Liver (tissue), 10 donors: ENCODE measurements at places on chromosomes 1 and 21. TPM values are rescaled to one million over a fixed set of nuclear protein-coding genes. Genes with fewer than 3 reads are reported as not detected.

LGR6 gene
- total RNA-seq, result 1.2 TPM

GRCh38 chr1:5950994-5951785, 41.0 kb downstream of the NPHP4 start:
- no peak overlapping the region for H3K4me3 ChIP-seq
- peaks cover 9% of the 10 kb centered on the region for H3K4me1 ChIP-seq
- H3K36me3 ChIP-seq, result no peaks in the 10 kb centered on the region

GRCh38 chr1:29501227-29501976, 265.1 kb downstream of the PTPRU start:
- H3K4me1 ChIP-seq, result no peaks in the 10 kb centered on the region
- H3K27ac ChIP-seq, result no peak overlapping the region
- no peaks in the 10 kb centered on the region for H3K36me3 ChIP-seq
- DNase-seq, result no peak
- no peak overlapping the region for H3K4me3 ChIP-seq

DNA sequence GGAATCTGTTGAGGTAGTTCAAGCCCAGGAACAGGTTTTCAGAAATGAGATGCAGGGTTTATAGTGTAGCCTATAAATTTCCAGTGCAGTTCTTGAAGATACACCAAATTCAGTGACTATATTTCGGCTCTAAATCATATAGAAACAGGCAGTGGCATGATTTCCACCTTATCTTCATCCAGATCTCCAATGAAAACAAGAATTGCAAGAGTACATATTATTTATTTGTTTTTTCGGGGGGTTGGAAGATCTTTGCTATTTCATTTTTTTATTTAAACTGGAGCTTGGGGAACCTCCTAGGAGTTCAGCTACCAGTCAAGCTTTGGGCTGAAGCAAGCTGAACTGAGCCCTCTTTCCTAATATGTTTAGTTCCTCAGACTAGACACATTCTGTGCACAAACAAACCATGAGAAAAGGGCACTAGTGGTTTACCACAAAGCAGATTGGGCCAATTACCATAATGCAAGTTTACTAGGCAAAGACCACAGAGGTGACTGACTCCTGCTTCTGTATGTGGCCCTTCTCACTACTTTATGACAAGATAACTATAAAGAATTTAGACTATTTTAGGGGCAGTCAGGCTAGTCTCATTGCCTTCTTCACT, 68.5 kb downstream of the RGS2 start:
- H3K27me3 ChIP-seq, result no peaks in the 10 kb centered on the region
- no peak overlapping the region for H3K4me3 ChIP-seq
- no peaks in the 10 kb centered on the region for H3K36me3 ChIP-seq
- no peak for DNase-seq

COL6A2 gene
- 44.3 TPM for total RNA-seq

GRCh38 chr1:53604291-53604919, 134.6 kb downstream of the GLIS1 start:
- no peak overlapping the region for H3K27ac ChIP-seq
- no peak overlapping the region for H3K4me3 ChIP-seq
- DNase-seq, result no peak
- H3K36me3 ChIP-seq, result no peaks in the 10 kb centered on the region
- no peaks in the 10 kb centered on the region for H3K27me3 ChIP-seq

OR2M5 gene
- not detected for total RNA-seq

DNA sequence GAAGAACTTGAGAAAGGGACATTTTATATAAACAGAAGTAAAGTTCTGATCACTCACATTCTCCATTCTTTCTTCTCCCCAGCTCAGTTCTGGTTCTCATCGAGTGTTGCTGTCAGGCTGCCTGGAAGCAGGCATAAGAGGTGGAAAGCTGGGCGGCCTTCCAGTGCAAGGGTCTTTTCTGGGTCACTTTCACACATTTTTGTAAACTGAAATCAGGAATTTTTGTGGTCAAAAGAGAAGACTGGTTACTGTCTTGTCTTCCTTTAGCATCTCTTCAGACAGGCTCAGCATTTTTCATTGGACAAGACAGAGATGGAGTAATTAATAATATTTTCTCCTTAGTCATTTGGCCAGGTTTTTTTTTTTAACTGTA, 93.7 kb downstream of the CTH start:
- H3K27me3 ChIP-seq, result no peaks in the 10 kb centered on the region
- no peak overlapping the region for H3K27ac ChIP-seq
- no peak overlapping the region for H3K4me3 ChIP-seq
- no peaks in the 10 kb centered on the region for H3K36me3 ChIP-seq

DNA sequence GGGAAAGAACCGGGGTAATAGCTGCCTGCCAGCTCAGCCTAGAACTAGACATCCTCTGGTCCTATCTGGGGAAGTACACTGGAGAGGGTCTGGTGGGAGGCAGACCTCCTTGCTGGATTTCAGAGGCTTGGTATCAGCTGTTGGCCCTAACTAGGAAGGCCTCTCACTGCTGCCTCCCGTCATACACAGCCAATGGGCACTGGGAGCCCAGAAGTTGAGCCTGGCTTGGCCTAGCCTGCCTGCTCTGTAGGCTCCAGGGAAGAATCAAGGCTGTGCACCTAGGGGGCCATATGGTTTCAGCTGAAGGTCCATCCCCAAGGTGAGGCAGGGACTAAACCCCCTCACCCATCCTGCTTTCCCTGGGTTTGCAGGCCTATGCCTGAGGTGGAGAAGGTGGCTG, 4.3 kb upstream of the MUTYH start:
- DNase-seq, result no peak
- peaks cover 24% of the 10 kb centered on the region for H3K4me1 ChIP-seq
- H3K27me3 ChIP-seq, result no peaks in the 10 kb centered on the region
- H3K27ac ChIP-seq, result no peak overlapping the region
- H3K36me3 ChIP-seq, result peaks cover 16% of the 10 kb centered on the region
- H3K4me3 ChIP-seq, result no peak overlapping the region

GRCh38 chr1:54499360-54500106, 48.5 kb upstream of the ACOT11 start:
- H3K4me1 ChIP-seq, result peaks cover 8% of the 10 kb centered on the region
- DNase-seq, result no peak
- H3K4me3 ChIP-seq, result no peak overlapping the region
- no peak overlapping the region for H3K27ac ChIP-seq
- H3K36me3 ChIP-seq, result no peaks in the 10 kb centered on the region

DNA sequence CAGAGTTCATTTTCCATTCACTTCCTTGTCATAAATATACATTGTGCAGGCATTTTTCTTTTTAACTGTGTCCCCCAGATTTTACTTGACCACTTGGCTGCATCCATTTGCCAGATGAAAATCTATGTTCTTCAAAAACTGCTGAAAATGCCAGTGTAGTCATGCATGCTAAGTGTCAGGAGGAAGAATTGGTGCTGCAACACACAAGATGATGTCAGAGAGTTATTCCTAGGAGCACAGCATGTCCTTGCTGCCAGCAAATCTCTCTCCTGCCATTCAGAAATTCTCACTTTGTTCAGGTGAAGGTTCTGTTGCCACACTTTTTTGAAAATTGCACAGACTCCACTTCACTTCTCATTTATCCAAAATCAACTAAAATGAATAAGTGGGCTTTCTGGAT, 106.4 kb upstream of the MAGI3 start:
- H3K4me1 ChIP-seq, result no peaks in the 10 kb centered on the region
- H3K27me3 ChIP-seq, result no peaks in the 10 kb centered on the region
- H3K36me3 ChIP-seq, result no peaks in the 10 kb centered on the region
- no peak overlapping the region for H3K4me3 ChIP-seq

- H3K36me3 ChIP-seq, result no peaks in the 10 kb centered on the region
- no peaks in the 10 kb centered on the region for H3K27me3 ChIP-seq
- H3K27ac ChIP-seq, result no peak overlapping the region
- peaks cover 6% of the 10 kb centered on the region for H3K4me1 ChIP-seq
- DNase-seq, result no peak
Measured at GRCh38 chr1:90139837-90140236, 144.9 kb downstream of the ZNF326 start.

DNA sequence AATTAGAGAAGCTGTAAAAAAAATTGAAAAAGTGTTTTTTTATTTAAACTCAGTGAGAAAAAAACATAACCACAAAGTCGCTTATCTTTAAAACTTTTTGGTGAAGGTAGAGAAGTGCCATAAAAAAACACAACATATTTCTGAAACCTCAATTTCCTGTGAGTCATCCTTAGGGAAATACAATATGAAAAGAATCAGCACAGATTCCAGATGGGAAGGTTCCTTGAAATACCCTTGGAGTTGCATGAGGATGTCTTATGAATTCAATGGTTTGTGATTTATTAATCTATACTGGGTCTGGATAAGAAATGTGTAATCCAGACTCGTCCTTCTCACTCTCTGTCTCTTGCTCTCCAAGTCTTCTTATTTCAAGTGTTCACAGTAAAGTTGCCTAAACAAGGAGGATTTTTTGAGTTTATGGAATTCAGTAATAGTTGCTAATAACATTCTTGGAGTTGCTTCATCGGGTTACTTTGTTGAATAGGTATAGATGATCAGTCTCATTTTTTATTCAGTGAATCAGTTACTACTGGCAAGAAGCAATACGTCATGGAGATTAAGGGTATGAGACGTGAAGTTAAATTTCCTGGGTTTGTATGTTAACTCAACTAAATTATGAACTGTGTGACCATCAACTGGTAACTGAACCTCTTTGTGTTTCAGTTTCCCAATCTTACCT, 191.4 kb downstream of the KCNK2 start:
- H3K4me1 ChIP-seq, result no peaks in the 10 kb centered on the region
- H3K27ac ChIP-seq, result no peak overlapping the region
- DNase-seq, result no peak
- H3K27me3 ChIP-seq, result no peaks in the 10 kb centered on the region
- no peak overlapping the region for H3K4me3 ChIP-seq

DNA sequence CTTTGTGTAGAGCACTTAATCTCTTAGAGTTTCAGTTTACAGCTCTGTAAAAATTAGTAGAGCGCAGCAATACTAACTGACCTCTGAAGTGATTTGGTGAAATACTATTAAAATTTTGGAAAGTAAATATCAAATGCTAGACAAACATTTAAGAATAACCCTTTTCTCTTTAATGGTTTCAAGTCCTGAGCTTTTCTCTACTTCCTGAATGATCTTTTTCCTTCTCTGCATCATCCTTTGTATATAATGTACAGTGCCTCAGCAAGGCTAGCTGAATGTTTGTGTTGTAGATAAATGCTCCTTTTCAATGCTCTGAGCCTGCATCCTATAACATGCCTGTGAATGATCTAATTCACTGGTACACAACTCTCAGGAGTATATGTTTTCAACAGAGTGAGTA, 272.9 kb downstream of the ADGRL2 start:
- no peaks in the 10 kb centered on the region for H3K36me3 ChIP-seq
- no peak overlapping the region for H3K4me3 ChIP-seq
- DNase-seq, result no peak
- H3K4me1 ChIP-seq, result no peaks in the 10 kb centered on the region
- H3K27ac ChIP-seq, result no peak overlapping the region

GRCh38 chr1:112783059-112783458, 67.9 kb upstream of the PPM1J start:
- H3K27me3 ChIP-seq, result no peaks in the 10 kb centered on the region
- no peaks in the 10 kb centered on the region for H3K4me1 ChIP-seq
- no peaks in the 10 kb centered on the region for H3K36me3 ChIP-seq

GRCh38 chr1:9652379-9653209, 1.1 kb downstream of the PIK3CD start:
- no peak for DNase-seq
- H3K36me3 ChIP-seq, result no peaks in the 10 kb centered on the region
- H3K4me1 ChIP-seq, result peaks cover 17% of the 10 kb centered on the region
- peak overlapping the region; percentile 67 for H3K27ac ChIP-seq

PLA2G4A gene
- 2.5 TPM for total RNA-seq

GRCh38 chr1:156356875-156357534, 12.0 kb upstream of the RHBG start:
- no peaks in the 10 kb centered on the region for H3K36me3 ChIP-seq
- H3K27me3 ChIP-seq, result no peaks in the 10 kb centered on the region
- no peak overlapping the region for H3K4me3 ChIP-seq

GRCh38 chr1:65050735-65051134, 84.4 kb upstream of the JAK1 start:
- H3K27ac ChIP-seq, result no peak overlapping the region
- H3K36me3 ChIP-seq, result no peaks in the 10 kb centered on the region
- no peak for DNase-seq
- no peaks in the 10 kb centered on the region for H3K27me3 ChIP-seq
- H3K4me3 ChIP-seq, result no peak overlapping the region
- no peaks in the 10 kb centered on the region for H3K4me1 ChIP-seq

WASF2 gene
- 37.7 TPM for total RNA-seq

DNA sequence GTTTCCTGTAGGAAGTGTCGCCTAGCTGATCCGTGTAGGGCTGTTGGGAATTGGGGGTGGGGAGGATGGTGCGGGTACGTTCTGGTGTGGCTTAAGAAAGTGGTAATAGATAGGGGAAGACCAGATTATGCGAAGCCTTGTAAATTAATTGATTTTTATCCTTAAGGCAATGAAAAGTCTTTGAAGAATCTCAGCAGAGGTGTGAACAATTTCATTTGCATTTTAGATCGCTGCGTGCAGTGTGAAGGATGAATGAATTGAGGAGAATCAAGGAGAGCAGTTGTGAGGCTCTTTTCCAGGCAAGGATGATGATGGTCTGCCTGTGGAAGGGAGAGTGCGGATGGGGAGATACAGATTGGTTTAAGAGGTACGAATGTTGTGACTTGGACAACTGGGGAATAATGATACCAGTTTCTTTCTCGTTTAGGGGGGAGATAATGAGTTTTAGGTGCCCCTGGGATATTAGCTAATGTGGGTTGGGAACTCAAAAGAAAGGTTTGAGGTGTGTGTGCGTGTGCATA, 813 bp upstream of the DEDD start:
- peak overlapping the region; percentile 92 for H3K27ac ChIP-seq
- H3K4me1 ChIP-seq, result peaks cover 16% of the 10 kb centered on the region
- H3K4me3 ChIP-seq, result peak overlapping the region; percentile 65
- no peak for DNase-seq
- H3K27me3 ChIP-seq, result no peaks in the 10 kb centered on the region

- DNase-seq, result no peak
- no peaks in the 10 kb centered on the region for H3K4me1 ChIP-seq
- H3K36me3 ChIP-seq, result no peaks in the 10 kb centered on the region
- H3K27me3 ChIP-seq, result no peaks in the 10 kb centered on the region
- no peak overlapping the region for H3K4me3 ChIP-seq
Measured at GRCh38 chr1:166057650-166058049, 109.2 kb downstream of the FAM78B start.
